ENCODE measurements at places on chromosomes 13 and 19. TPM values are rescaled to one million over a fixed set of nuclear protein-coding genes. Genes with fewer than 3 reads are reported as not detected.

The ZNF667 gene
- not detected for total RNA-seq

DNA sequence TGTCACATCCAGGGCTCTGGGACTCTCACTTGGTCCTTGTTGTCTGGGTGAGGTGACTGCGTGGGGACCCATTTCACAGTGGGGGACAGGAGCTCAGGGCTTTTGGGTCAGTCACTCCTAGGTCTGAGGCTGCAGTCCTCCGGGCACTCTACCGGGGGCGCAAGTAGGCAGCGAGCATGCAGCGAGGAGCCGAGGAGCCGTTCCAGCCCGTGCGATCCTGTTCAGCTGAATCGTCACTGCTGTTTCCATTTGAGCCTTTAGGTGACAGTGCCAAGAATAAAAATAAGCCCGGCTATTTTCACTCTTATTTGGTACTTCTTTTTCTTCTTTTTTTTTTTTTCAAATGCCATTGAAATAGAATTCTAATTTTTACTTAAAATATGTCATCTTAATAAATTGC lies 126.5 kb downstream of the ZNF536 start:
- no peak overlapping the region for H3K27ac ChIP-seq
- H3K36me3 ChIP-seq: no peaks in the 10 kb centered on the region
- H3K27me3 ChIP-seq: peaks cover 16% of the 10 kb centered on the region
- H3K4me1 ChIP-seq: no peaks in the 10 kb centered on the region

The KRI1 gene
- 24.5 TPM for total RNA-seq

The FBXL3 gene
- total RNA-seq: 20.3 TPM

GRCh38 chr19:33564836-33565338 lies 43.3 kb upstream of the PEPD start:
- H3K4me3 ChIP-seq: no peak overlapping the region
- H3K27me3 ChIP-seq: 0 out of 2 replicates have a peak, but pooled peaks cover under 1% of the 10 kb centered on the region
- no peak overlapping the region for H3K27ac ChIP-seq
- no peaks in the 10 kb centered on the region for H3K36me3 ChIP-seq
- DNase-seq: no peak
- peaks cover 10% of the 10 kb centered on the region for H3K4me1 ChIP-seq

Data from PC-9 (cell line).